ENCODE measurements at places on chromosomes 2 and 18.

DNA sequence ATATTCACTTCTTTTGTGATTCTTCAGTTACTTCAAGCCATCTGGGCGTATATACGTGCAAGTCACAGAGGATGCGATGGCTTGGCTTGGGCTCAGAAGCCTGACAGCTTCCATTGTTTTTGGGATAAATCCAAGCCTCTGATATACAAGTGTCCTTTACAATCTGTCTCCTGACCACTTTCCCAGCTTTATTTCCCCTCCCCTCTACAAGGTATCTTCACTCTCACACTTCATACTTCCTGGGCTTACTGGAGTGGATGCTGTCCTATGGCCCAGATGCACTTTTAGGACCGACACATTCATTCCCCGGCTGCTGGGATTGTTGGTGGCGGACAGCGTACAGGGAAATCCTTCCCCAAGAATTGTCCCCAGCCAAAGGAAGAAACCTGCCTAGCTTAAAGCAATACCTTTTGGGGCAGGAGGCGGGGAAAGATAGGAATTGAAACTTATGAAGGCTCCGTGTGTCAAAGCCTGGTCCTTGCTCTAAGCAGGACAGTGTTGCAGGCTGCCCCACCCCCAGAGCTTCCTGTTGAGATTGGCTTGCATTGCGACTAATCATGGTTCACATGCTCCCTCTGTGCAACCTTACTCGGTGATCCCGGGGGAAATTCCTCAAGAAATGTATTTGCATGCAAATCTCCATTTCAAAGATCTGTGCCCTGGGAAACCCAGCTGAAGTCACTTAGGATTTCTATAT is 802.9 kb upstream of the ID2 start:
- DNase-seq, result no peak

DNA sequence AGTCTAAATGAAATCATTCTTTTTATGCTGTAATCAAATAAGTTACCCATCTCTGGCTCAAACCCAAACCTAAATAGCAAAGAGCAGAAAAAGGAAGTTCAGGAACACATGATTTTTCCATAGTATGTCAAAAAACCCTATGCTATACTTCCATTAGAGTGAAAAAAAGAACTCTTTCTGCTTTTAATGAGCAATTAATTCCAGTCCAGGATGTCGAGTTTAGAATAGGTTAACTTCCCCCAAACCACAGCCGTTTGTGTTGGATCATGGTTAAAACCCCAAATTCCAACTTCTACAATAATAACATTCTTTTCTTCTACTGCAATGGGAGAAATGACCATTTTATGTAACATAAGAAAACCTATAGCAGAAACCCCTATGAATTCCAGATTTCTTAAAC is 171.1 kb upstream of the NRP2 start:
- no peak for DNase-seq

DNA sequence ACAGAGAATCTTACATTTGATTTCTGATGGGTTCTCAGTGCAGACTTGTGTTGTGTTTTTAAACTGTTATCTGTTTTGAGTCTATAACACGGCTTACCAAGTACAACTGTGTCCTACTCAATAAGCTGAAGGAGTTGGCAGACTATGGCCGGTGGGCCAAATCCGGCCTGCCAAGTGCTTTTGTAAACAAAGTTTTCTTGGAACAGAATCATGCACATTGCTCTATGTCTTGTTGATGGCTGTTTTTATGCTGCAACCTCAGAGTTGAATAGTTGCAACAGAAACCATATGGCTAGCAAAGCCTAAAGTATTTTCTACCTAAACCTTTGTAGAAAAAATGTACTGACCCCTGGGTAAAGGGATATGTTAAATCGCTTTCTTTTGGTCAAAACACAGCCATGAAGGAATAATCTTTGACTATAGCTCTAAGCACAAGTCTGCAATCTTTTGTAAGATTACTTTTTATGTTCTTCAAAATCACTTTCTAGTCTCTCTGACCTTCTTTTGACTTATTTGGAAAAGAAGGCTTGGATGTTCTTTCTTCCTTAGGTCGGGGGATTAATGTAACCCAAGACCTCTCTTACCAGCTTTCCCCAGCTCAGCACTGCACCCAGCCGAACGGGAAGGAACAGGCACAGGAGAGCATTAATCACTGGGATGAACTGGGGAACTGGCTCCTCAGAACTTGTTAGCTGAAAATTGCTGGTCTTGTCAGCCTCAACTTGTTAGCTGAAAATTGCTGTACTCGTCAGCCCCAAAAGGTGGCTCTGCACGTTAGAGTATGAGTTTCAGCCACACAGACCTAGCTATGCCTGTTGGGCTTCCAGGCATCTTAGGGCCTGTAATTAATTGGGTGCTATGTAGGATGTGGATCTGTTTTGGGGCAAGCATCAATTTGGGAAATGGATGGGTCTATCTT is 75.4 kb downstream of the CD8B2 start:
- DNase-seq, result no peak

DNA sequence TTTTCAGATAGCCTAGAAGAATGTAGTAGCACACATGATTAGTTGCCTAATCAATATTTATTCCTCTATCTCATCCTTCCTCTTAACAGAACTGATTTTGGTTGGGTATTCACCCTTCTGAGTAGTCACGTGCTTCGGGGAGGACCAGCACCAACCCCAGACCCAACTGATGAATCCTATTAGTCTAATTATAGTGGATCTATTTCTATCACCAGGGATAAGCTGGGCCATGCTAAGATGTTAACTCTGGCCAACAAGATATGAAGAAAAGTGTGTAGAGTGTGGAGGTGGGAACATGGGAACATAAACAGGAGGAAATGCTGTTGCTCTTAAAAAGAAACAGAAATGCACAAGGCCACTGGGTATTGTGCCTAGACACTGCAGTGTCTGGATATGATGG is 119.9 kb downstream of the THADA start:
- no peak for DNase-seq

DNA sequence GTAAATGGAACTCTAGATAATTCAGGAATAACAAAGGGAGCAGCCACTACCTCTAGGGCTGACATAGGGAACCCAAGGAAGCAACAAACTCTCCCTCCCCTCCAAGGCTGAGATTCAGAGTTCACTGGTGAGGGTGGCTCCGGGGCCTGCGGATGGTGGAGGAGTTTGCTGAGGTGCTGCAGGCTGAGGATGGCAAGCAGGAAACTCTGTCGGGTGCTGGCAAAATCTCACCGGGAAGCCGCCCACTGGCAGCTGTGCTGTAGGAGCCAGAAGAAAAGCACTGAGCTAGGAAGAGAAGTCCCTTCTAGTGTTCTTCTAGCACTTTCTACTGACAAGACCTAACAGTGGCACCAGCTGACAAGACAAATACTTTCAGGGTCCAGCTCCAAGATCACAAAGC is 12.5 kb upstream of the HAAO start:
- no peak for DNase-seq

DNA sequence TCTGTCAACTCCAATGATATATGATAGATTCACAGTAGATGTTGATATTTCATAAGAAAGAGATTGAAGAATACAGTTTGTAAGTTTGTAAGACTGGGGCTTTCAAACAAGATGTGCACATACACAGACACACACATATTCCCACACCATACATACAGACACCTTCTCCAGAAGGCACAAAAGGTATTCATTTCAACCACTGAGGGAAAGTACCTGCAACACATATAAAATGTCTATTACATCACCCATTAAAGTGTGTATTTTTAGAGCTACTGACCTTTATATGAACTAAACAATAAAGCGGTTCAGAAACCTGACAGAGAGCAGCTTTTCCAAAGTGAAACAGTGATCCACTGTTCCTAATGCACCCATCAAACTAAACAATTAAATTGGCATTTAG is 53.3 kb downstream of the CCDC148 start:
- DNase-seq, result no peak

DNA sequence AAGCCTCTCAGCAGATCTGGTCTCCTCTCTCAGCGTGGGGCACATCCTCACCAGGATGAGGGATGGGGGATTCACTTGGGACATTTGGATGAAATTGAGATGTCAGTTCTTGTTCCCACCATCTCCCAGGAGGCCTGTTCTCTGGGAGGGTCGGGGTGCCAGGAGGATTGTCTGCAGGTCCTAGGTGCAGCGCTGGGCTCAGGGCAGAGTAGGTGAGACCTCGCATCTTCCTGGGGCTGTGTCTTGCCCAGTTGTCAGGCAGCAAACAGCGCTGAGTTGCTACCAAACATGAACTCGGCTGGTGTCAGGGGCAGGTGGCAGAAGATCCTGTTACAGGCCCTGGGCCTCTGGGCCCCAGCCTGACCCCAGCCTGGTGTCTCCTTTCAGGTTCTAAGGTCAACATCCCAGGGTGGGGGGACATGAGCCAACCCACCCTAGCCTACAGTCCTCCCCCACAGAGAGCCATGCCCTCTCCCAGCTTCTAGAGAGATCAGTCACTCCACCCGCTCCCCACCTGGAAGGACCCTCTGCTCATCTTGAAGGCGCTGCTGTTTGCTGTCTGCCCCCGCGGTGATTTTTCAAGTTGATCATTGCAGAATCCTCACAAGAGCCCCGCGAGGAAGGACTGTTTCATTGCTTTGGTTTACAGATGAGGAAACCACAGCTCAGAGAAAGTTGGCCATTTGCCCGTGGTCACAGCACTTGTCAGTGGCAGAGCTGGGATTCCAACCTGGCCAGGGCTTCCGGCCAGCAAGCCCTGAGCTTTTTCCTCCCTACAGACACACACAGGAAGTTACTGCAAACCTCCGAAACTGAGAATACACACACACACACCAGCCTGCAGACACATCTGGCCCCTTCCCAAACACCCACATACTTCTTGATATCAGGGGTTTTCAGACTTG is 83.9 kb downstream of the STPG4 start:
- DNase-seq, result no peak

- peak; percentile 37 for DNase-seq
These were observed at the start of gene DSC3 for GRCh38 chr18:31042406-31043181. TSS of gene DSC3 (minus strand) at chr18:31042742. CDS start at chr18:31042660, 82 bp downstream.

DNA sequence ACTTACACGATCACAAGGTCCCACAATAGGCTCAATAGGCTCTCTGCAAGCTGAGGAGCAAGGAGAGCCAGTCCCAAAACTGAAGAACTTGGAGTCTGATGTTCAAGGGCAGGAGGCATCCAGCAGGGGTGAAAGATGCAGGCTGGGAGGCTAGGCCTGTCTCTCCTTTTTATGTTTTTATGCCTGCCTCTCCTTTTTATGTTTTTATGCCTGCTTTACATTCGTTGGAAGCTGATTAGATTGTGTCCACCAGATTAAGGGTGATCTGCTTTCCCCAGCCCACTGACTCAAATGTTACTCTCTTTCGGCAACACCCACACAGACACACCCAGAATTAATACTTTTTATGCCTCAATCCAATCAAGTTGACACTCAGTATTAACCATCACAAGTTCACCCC is 9.9 kb upstream of the GYPC start:
- no peak for DNase-seq

GRCh38 chr2:36027616-36028015 is 328.0 kb upstream of the CRIM1 start:
- no peak for DNase-seq

DNA sequence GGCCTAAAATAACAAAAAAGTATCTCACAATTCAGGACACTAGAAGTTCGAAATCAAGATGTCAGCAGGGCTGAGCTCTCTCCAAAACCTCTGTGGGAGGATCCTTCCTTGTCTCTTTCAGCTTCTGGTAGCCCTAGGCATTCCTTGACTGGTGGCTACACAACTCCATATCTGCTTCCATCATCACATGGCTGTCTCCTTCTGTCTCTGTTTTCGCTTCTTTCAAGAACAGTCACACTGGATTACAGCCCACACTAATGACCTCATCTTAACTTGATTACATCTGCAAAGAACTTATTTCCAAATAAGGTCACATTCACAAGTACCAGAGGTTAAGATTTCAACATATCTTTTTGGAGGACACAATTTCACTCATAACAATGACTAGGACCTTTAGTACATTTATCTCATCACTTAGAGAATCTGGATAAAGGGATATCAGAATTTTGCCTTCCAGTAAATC is 275.2 kb downstream of the IRS1 start:
- no peak for DNase-seq

DNA sequence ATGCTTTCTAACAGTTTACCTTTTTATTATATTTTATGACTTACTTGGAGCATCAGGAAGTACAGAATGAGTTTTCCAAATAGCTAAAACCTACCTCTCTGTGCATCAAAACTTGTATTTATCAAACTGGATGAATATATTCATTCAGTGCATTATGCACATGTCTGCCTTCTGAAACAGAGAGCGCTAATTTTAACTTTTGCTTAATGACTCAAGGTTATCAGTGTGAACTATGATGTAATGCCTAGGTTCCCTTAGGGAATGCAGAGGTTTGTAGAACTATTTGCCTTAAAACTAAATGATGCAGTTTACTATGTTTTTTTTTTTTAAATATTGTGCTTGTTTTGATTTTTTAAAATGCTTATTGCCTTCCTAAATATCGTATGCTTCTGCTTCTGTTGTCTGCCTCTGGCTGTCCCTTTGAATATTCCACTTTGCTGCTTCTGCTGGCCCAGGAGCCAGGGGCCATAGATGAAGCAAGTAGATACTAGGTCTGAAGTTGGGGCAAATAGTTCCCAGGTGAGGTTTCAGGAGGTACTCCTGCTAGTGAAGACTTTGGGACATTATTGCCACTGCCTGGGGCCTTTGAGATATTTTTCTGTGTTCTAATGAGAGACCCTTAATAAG is 16.5 kb downstream of the TMEM178A start:
- DNase-seq, result no peak

GRCh38 chr2:37706334-37707183 is 35.1 kb upstream of the CDC42EP3 start:
- DNase-seq, result no peak

DNA sequence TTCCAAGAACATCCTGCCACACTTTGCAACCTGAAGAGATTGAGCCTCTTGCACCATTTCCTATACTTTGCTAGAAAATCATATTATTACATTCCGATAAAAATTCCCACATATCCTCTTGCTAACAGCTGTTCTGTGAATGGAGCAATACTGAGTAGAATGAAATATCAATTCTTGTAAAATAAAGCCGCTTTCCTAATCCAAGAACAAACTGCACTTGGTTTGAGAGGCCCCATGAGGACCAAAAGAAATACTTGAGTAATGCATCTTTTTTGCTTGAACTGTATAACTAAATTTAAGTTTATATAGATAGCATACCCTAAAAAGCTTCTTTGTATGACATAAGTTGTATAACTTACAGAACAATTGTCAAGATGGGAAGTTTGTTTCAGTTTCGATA is 632.4 kb upstream of the SLC8A1 start:
- no peak for DNase-seq

DNA sequence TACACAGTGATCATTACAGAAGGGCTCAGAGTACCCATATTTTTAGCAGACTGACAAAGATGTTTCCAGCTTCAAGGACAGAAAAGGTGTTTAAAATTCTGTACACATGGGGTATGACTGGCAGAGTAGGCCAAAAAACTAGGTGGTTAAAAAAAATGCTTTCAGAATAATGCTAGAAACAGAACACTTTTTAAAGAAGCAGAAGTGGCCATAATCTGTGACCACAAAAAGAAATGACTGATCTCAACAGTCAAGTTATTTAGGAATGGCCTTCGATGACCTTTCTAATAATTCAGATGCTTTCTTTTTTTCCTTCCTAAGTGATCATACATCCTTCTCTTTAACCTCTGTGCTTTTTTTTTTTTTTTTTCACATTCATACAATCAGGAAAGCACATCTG is 4.1 kb upstream of the AQP4 start:
- no peak for DNase-seq
